ENCODE measurements at places on chromosomes 4 and X. TPM values are rescaled to one million over a fixed set of nuclear protein-coding genes. Genes with fewer than 3 reads are reported as not detected.

DNA sequence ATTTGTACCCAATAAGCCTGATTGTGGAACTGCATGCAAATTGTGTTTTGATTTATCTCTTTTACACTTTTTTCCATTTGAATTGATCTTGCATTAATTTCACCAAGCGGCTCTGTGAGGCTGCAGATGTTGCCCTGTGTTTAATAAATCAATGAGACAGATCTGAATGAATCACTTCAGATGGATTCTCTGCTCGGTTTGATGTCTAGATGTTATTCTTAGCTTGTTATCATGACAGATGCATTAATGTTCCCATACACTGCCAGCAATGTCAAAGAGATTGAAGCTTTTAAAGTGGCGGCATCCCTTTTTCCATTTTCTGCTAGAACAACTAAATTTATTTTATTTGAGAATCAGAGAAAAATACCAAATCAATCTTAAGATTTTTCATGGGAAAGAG, 6.3 kb downstream of the DACH2 start:
- DNase-seq: no peak

GRCh38 chrX:9677098-9677739, 88.4 kb downstream of the GPR143 start:
- DNase-seq: no peak

- DNase-seq: no peak
These were observed 75.1 kb upstream of the MBNL3 start for GRCh38 chrX:132563976-132564375.

DNA sequence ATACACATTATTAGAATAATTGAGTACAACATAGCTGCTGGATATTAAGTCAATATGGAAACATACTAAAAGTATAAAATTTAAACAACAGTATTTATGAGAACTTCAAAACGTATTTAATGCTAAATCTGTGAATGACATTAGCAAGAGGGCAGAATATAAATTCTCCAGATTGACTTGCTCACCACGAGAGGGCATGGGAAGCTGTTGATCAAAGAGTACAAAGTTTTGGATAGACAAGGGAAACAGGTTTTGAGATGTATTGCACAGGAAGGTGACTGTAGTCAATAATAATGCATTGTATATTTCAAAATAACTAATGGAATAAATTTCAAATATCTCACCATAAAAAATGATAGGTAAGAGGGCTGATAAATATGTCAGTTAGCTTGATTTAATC, 768.2 kb downstream of the CENPC start:
- no peak for DNase-seq

- DNase-seq: no peak
These were observed 260.6 kb upstream of the BOD1L1 start for GRCh38 chr4:13888112-13888511.

DNA sequence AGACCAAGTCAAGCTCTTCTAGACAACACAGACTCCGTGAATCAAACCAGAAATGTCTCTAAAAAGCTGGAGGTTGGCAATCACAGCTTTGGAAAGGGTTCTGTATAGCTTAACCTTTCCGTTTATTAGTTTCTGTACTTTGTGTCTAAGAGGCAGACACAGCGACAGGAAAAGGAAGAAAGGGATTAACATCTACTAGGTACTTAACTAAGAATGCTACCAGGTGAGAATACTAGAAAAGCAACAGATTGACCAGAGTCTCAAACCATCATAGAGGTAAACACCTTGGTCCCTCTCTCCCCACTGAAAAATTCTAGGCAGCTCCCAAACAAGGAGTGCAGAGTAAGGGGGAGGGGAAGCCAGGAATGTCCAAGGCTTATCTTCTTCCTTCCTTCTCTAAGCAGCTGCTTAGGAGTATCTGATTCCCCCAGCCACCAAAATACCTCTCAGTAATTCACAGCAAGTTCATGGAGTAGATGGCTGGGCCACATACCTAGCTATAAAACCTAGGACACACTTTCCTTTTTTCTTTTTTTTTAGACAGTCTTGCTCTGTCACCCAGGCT, 80.8 kb downstream of the APBB2 start:
- DNase-seq: no peak

- DNase-seq: no peak
These were observed 133.4 kb upstream of the TTC29 start for GRCh38 chr4:147078875-147079658.

DNA sequence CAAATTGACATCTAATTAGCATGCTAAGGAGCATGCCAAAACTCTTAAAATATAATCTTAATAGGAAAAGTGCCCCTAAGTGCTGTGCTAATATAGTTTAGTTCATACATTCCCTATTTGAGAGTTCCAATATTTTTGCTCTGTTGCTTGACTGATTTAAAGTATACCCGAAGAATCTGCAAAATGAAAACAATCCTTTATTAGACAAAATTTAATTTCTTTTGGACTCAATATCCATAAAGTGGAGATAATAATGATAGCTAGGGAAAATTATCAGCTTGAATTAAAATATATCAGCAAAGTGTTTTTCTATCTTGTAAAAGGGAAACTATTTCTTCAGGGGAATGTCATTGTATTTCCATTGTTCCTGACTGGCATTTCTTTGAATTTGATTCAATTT, 196.0 kb upstream of the NPY2R start:
- no peak for DNase-seq

DNA sequence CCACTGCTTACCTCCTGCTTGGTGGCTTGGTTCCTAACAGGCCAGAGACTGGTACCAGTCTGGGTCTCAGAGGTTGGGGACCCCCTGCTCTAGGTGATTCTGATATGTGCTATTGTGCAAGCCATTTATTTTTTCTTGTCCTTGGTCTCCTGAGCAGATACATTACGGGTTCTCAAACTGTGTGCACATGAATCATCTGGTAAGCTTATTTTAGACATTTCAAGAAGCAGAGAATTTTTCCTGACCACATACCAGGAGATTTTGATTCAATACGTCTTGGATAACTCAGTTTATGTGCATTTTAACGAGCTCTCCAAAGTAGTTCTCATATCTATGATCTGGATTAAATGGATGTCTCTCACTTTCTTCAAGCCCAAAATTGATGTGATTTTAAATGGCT, 77.2 kb downstream of the FHIP1A start:
- DNase-seq: no peak

GRCh38 chrX:69015564-69016292, 149.5 kb downstream of the PJA1 start:
- no peak for DNase-seq

DNA sequence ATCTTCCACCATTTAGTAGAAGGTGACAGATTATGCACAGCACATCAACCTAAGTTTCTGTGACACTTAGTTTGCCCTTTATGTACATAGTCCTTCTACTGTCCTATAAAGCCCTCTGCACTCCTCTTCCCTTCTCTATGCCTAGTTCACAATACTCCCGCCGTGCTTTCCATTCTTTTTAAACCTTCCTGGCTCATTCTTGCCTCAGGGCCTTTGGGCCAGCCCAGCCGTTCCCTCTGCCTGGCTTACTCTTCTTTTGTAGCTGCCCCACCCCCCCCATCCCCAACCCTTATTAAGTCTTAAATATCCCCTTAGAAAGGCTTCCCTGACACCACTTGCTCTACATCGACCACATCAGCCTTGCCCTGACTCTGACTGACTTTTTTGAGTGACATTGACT, 33.0 kb downstream of the SGMS2 start:
- no peak for DNase-seq

DNA sequence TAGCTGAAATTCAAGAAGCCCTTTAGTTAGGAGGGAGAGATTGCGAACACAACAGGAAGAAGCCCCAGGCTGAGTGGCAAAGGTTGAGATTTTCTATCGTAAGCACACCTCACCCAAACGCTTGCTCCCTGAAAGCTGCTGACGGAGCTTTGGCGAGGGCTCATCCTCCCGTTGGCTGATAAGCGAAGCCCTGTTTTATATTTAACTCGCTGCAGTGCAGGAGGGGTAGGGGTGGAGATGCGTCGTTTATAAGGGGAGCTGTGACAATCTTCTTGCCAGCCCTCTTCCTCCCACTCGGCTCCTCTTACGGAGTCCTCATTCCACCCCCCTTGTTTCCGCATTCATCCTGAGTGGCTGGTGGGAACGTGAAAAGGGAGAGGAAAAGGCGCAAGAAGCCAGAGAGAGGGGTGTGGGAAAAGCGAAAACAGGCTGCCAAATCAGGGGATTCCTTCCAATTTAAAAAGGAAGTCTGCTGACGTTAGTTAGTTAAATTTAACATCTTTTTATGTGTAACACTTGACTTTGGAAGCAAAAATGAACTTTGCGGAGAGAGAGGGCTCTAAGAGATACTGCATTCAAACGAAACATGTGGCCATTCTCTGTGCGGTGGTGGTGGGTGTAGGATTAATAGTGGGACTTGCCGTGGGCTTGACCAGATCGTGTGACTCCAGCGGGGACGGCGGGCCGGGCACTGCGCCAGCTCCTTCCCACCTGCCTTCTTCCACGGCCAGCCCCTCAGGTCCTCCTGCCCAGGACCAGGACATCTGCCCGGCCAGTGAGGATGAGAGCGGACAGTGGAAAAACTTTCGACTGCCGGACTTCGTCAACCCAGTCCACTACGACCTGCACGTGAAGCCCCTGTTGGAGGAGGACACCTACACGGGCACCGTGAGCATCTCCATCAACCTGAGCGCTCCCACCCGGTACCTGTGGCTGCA, at the start of gene ENPEP:
ENPEP (plus strand) TSS at position 275 of the 938 bp plus-strand sequence; CDS start at position 535, 260 bp downstream.
- no peak for DNase-seq

DNA sequence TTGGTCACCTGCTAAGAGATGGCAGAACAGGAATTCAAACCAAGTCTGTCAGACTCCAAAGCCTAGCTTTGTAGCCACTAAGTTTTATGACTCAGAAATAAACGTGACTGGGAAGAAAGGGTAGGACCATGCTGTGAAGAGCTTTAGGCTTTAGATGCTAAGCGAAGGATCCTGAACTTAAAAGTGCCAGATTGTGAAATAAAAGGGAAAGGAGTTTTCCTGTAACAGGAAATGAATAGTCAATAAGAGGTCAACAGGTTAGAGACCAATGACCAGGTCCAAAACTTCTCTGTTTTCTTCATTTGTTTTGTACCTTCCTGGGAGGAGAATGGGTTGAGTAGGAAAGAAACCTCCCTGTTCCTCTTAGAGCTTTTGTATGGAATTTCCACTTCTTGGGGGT, 98.8 kb upstream of the EOLA2 start:
- no peak for DNase-seq

GRCh38 chrX:51889851-51890250, 3.6 kb upstream of the MAGED1 start:
- no peak for DNase-seq

DNA sequence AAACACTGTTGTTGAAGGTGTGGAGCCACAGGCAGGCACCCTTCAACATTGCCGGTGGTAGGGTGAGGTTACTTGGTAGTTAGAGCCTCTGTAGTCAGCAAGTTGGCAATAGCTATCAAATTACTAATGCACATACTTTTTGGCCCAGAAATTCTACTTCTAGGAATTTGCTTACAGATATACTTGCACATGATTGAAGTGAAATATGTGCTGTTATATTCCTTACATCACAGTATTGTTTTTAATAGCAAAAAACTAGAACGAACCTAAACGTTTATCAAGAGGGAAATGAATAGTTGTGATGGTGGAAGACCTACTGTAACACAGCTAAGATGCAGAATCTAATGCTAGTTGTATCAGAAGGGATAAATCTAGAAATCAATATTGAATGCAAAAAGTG, 7.7 kb upstream of the PJA1 start:
- DNase-seq: no peak

DNA sequence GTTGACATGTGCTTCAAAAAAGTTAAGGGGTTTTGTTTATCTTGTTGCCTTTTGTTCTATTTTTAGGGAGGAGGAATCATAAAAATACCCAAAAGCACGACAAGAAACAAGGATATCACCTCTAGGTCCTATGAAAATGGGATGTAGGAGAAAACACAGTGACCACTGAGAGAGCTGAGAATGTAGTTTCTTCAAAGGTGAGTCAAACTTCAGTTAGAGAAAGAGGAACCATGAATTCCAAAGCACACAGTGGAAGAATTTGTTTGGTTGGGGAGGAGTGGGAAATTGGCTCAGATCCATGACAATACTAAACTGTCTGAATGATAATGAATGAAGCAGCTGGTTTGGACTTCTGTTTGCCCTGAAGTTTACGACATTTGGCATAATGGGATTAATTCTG, 19.1 kb upstream of the FRYL start:
- DNase-seq: no peak

- no peak for DNase-seq
These were observed 187.3 kb upstream of the MBNL3 start for GRCh38 chrX:132676102-132676501.

GRCh38 chr4:107299646-107300045, 263.5 kb upstream of the DKK2 start:
- DNase-seq: no peak

DNA sequence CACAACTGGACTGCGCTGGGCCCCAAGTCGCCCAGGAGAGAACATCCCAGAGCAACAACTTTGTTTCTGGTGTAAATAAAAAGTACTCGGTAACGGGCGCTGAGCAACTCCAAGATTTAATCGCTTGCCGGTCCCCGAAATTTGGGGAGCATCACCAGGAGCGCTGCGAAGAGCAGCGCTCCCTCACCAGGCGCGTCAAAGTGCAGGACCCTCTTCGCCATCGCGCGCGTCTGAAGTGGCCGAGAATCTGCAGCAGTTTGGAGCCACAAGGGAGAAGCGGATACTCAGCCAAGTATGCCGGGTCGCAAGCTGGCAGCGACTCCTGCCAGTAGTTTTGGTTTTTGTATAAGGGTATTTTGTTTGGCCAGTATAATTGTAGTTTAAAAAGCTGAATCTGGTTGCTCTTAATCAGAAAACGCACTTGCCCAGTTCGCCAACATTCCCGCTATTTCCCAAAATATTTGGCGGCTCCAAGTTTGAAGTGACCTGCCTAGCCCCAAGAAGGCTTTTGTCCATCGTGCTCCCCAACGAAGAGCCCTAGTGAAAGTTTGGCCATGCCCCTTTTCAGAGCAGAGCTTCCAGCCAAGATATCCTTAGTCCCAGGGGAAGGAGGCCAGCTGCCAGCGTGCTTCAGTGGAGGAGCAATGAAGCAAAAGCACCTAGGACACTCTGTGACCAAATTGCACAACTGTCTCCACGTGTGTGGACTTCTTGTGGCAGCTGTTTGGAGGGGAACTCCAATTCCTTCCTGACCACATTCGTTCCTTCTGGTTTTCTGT, 557 bp upstream of the KDR start:
- DNase-seq: peak; percentile 46

DNA sequence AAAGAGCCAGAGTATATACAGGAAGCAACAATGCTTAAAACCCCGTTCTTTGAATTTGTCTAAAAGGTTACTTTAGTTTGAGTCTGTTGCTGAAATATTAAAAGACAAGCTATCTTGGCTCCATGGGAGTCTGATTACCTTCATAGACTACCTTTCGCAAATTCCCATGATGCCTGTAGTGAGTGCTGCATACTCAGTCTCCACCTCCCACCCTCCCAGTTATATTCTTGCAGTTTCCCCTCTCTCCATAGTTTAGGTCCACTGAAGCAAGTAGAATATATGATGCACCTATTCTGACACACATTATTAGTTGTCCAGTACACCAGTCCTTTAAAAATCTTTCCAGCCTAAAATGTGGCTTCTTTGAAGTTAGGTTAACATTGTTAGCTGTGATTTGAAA, 2.4 kb downstream of the CNKSR2 start:
- DNase-seq: no peak

SPIN2A gene
- total RNA-seq: 0.74 TPM

NXF2 gene
- 0.35 TPM for total RNA-seq

GPR50 gene
- total RNA-seq: not detected

KIAA1210 gene
- total RNA-seq: not detected

AMBN gene
- not detected for total RNA-seq

DCAF12L1 gene
- not detected for total RNA-seq
